Fibroblast of villous mesenchyme (primary cell): ENCODE measurements at places on chromosomes 1 and 21.

GRCh38 chr1:97271916-97272788 is 550.6 kb downstream of the PTBP2 start:
- peak; percentile 24 for DNase-seq

- DNase-seq = no peak
Measured at GRCh38 chr1:234922987-234923386, 205.7 kb downstream of the TOMM20 start.

DNA sequence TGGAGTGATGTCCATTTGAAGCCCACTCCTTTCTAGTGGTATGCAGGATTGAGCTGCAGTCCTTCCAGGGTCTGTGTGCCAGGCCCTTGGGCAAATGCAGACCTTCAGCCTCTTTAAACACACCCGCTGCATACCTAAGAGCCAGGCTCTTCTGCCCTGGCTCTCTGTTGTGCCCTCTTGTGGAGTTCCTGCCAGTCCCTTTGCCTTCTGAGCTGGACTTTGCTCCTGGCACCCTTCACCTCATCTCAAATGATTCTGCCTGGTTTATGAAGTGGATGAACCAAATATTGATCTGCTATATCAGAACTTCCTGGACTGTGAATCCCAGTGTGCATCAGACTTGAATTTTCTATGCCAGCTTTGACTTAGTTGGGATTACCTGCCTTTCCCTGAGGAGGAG is 158.8 kb downstream of the URB2 start:
- DNase-seq = no peak

- peak; percentile 23 for DNase-seq
Measured at GRCh38 chr1:66022904-66023620, 230.4 kb downstream of the PDE4B start.

DNA sequence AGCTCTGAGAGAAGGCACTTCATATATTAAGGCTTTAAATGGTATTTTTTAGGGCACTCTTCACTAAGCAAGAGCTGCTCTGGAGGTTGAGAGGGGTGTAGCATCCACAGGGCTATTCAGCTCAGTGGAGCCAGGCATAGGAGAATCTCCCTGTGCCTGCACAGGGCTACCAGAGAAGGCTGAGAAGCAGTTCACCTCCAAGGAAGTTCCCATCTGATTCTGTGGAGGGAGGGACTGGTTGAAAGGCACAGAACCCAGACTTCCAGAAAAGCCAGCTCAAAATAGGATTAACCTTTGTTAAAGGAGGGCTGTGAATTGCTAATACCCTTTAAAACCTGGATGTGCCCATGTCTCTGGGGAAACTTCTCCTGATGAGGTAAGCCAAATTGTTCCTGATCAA is 304.5 kb downstream of the TTLL7 start:
- DNase-seq = no peak

DNA sequence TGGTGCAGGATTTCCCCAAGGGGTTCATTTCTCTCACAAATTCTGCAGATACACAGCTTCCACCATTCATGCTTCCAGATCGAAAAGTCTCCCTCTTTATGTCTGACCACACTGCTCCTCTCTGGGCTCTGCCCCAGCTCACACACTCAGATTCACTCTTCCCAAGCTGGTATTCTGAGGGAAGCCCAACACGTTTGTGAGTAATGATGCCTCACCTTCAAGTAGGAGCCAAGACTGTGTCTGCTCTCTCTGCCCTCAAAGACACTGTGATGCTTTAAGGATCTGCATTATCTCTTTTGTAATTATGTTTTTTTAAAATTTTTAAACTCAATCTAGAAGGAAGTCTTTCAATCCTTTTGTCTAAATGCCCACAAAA is 19.8 kb downstream of the PRAMEF11 start:
- DNase-seq = no peak

GRCh38 chr1:109193653-109194590 is 19.8 kb upstream of the SARS1 start:
- DNase-seq = peak; percentile 48

GRCh38 chr1:151504252-151504651 is 6.9 kb upstream of the CGN start:
- DNase-seq = no peak

DNA sequence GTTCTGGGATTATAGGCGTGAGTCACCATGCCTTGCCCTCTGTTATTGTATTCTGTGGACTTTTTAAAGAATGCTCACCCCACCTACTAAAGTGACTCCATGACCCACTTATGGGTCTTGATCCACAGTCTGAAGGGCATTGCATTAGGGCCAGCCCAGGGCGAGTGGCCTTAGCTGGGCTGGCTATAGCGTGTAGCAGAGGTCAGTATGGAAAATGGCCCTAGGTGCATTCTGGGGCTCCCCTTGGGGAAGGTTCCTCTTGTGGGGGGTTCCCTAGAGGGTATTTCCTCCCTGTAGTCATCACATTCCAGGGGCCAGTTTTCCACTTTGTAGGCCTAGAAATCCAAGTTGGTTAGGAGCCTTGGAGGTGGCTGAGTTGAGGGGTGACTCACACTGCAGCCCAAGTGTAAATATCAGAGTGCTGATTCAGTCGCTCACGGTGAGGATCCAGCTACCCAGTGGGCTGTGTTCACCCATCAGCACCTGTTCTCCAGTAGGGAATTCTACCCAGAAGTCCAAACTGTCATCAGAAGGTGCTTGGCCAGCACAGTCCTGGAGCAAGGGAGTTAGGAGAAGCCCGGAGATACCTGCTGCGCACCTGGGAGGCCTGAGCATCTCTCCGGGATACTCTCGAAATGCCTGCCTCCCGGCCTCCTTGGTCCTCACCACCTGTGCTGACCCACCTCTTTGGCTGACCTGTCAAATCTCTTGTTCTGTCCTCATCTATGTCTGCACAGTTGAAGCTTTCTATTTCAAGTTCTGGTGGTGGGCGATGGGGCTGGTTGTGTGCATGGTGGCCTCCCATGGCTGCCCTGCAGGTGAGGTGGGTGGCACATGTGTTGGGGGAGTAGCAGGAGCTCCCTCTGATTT is 52.2 kb downstream of the NENF start:
- peak; percentile 28 for DNase-seq

DNA sequence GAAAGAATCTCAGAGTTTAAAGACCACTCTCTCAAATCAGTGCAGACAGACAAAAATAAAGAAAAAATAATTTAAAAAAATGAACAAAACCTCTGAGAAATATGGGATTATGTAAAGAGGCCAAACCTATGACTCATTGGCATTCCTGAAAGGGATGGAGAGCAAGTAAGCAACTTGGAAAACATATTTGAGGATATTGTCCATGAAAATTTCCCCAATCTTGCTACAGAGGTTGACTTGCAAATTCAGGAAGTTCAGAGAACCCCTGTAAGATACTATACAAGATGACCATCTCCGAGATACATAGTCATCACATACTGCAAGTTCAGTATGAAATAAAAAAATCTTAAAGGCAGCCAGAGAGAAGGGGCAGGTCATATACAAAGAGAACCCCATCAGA is 43.7 kb upstream of the IVNS1ABP start:
- DNase-seq = no peak

GRCh38 chr1:44453798-44454349 is 48.8 kb downstream of the RNF220 start:
- DNase-seq = no peak

DNA sequence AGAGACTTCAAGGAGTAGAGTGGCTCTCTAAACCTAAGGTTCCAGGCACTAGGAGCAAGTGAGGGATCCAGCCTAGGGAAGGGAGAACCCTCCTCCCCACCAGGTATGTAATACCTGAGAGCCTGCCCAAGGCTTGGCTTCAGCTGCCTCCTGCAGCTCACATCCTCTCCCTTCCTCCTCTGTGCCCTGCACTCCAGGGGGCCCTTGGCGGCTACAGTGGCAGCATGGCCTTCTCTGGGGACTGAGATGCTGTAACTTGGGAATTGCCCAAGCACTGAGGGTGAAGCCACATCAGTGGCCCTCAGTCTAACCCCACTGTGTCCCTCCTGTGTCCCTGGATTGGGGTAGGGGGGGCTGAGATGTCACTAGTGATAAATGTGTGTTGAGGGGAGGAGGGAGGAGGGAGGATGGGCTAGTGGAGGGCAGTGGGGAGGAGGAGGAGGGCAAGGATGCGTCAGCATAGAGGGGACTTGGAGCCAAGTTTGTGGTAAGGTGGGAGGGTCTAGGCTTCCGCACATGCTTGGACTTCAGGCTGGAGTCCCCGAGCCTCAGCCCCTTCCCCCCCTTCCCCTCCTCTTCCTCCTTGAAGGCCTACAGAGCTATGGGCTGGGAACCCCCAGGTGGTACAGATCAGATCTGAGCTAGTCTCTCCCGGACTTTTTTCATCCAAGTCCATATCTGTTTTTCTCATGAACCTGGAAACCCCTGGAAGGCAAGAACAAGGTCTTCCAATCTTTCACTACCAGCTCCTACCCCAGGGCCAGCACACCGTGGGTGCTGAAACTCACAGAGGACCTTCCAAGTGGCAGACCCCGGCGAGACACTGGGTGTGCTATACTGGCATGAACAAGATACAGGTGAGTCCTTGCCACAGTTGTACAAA is 17.5 kb downstream of the COL9A2 start:
- DNase-seq = no peak
